ENCODE measurements at places on chromosomes 2 and 18.

DNA sequence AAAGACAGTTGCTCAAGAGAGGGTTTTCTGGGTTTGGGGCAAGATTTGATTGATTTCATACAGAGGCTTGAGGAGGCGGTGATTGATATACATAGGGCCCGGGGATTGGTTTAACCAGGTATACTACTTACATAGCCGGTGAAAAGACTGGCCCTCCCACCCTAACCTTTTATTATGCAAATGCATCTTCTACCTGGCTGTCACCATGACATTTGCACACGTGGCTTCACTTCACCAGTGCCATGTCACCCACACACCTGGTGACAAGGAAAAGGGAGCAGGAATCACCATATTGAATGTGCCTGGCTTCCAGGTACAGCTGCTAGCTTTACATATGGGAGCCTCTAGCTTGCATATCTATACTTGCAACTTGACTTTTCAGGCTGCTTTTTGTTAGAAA, 9.7 kb downstream of the ERMN start:
- no peak for DNase-seq

DNA sequence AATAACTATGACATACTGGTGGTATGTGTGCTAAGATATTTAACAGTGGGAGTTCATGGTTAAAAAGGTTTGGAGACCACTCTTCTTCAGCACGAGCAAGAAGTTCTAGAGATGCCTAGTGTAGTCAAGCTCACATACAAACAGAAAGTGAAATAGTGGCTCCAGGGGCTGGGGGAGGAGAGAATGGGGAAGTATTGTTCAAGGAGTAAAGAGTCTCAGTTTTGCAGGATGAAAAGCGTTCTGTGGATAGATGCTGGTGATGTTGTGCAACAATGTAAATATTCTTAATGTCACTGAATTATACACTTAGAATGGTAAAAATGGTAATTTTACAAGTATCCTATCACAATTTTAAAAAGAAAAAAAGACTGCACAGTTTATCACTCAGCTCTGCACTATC, 29.0 kb upstream of the EPAS1 start:
- DNase-seq: no peak

- DNase-seq: no peak
These were observed 82.0 kb downstream of the ZNF516 start for GRCh38 chr18:76412818-76413565.

- DNase-seq: no peak
These were observed 53.6 kb upstream of the ITGA6 start for GRCh38 chr2:172373766-172374165.

- no peak for DNase-seq
These were observed 431.3 kb downstream of the TSN start for GRCh38 chr2:122186761-122187222.

DNA sequence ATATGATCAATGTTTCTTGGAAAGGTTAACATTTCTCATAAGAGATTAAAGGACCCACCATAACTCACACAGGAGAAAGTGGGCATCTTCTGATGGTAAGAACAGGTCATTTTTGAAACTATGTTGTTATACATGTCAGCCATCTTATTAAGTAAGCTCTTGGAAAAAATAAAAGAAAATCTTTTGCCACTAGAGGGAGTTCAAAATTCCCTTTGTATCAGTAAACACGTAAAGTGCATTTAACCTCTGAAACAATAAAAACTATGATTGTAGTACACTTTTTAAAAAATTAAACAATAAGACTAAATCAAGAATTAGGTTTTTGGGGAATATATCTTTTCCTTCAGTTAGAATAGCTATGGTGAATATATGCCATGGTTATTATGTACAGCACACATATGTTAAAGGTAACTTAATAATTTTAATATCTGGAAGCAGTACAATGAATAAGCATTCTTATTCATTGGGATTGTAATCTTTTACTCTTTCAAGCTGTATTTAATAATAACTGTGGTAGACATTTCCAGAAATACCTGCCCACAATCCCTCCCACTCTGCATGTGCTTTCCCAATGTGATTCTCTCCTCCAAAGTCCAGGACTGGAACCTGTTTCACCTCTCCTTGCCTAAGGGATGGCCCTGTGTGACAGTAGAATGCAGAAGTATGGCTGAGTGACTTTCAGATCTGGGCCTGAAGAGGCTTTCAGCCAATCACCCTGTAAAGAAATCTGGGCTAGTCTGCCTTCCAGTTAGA, 64.2 kb downstream of the RBMS1 start:
- DNase-seq: no peak

DNA sequence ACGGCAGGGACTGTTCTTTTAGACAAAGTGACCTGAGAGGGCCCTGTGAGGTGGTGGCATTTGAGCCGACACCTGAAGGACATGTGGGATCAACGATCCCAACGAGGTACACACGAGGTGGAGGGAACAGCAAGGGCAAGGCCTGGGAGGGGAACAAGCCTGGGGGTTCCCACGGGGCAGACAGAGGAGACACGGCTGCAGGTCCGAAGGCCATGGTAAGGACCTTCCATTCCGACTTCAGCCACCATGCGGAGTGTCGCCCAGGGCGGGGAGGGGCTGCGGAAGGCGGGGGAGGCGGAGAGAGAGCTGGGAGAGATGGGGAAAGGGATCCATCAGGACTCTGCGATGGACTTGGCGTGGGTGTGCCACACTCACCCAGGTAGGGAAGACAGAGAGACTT, 151.8 kb downstream of the HDAC4 start:
- DNase-seq: no peak

- DNase-seq: no peak
These were observed 62.2 kb downstream of the OSBPL6 start for GRCh38 chr2:178256382-178257042.

GRCh38 chr2:126600742-126601141, 55.2 kb upstream of the GYPC start:
- no peak for DNase-seq

- DNase-seq: no peak
These were observed 143.7 kb downstream of the TPO start for GRCh38 chr2:1556776-1557466.

DNA sequence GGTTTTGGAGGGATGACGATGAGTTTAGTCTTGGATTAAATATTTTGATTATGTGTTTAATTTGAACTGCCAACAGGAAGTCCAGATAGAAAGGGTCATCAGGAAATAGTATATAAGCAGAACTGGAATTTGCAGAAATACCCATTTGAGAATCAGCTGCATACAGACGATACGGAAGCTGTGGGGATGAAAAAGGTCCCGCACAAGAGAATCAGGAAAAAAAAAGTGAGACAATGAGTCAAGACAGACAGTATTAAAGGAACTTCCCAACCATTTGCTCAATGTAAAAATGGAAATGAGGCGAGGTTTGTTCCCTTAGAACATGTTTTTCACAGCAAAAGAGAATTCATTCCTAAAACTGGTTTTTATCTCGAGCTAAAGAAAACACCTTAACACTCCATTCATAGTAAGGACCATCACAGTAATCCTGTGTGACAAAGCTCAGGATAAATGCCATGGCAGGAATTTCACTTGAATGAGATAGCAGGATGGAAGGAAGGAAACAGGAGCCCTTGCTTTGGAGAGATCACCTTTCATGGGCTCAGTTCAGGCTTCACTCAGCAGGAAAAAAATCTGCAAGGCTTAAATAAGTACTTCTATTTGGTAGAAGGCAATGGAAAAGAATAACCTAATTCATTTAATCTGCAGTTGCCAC, 29.3 kb downstream of the BCL2 start:
- DNase-seq: no peak

GRCh38 chr2:85277416-85278158, 50.2 kb downstream of the TGOLN2 start:
- DNase-seq: no peak

DNA sequence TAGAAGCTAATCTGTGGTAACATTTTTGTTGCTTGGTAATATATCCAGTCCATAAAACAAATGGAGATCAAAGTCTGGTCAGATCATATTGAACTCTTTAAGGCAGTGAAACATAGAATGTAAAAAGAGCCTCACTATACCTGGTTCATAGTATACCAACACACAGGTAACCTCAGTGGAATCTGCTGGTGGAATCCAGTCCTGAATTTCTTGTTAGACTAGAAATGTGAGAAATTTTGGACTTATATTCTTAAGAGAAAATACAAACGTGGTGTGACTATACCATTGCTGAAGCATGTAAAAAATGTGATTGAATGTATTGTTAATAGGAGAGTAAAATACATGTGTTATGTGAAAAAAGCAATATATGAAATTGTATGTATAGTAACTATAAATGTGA, 46.1 kb upstream of the GRHL1 start:
- DNase-seq: no peak

GRCh38 chr18:28136071-28136470, 40.9 kb downstream of the CDH2 start:
- DNase-seq: no peak

DNA sequence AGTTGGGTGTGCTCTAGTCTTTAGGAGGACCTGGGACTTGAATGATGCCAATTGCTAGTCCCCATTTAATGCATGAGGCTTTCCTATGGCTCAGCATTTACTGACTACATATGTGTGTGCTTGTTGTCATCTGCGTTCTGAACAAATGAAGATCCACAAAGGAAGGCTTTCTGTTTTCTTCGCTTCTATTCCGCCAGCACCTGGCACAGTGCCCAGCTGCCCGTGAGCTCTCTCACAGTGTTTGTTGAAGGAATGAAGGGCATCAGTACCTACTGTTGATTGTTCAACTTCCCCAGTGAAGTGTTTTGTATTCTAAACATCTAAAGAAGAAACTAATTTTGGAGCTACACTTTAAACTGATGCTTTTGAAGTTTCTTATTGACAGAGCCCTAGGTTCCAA, 122.4 kb upstream of the LINC00305 start:
- no peak for DNase-seq

GRCh38 chr18:48612917-48613316, 74.1 kb downstream of the CTIF start:
- DNase-seq: no peak

DNA sequence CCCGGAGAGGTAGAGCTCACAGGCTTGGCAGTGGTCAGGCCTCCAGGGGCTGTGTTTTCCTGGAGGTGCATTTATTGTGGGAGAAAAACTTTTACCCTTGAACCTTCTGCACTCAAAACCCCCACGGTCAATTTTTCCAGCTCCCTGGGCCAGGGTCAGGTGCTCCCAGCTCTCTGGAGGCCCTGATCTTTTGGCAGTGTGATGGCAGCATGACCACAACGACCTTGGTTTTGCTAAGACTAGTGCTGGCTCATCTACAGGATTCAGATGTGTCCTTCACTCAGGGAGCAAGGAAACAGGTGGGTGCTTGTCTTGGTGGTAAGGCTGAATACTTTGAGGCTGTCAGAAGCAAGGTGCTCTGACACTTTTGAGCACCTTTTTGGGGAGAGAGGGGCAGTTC, 92.3 kb downstream of the CCDC93 start:
- no peak for DNase-seq

- no peak for DNase-seq
These were observed 3.4 kb upstream of the RTP5 start for GRCh38 chr2:241865957-241866789.

DNA sequence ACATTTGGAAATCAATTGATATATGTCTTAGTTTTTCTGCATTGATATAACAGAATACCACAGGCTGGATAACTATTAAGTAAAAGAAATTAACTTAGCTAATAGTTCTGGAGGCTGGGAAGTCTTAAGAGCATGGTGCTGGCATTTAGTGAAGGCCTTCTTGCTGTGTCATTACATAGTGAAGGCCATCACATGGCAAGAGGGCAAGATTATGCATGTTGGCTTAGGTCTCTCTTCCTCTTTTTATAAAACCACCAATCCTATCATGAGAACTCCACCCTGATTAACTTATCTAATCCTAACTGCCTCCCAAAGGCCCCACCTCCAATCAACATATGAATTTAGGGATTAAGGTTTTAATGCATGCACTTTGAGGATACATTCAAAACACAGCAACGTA, 225.5 kb upstream of the VRK2 start:
- DNase-seq: no peak

DNA sequence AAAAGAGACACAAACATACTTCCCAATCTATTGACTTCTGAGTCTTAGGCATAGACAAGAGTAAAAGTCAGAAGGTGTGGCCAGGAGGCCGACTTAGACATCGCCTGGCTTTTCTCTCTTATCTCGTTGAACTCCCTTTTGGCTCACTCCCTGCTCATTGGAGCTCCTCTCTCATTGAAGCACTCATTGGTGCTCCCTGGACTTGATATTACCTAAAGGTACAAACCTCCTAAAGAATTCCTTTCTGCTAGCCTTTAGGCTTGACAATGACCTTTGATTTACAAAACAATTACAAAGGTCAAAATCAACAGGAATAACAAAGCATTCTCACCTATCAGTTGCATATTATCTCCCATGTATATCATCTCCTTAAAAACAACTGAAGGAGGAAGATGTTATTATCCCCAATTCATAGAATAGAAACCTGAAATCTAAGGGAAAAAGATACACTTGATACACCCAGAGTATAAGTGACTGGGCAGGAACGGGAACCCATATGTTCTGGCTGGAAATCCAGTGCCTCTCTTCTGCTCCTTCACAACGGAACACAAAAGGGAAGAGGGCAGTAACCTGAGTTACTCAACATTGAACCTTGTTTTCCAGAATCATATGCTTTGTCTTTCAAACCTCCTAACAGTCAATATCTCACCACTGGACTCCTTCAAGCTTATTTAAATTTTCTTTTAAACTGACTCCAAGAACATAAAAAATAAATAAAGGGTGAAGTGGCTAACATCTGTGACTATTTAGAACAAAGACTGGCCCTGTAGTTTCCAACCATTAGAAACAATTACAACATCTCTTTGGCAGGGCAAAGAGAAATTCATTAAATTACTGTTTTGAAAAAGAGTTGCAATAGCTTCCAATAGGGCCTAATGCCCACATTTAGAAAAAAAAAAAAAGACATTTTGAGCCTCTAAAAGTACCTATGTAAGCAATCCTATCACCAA, 1247.9 kb downstream of the LRP1B start:
- DNase-seq: no peak

DNA sequence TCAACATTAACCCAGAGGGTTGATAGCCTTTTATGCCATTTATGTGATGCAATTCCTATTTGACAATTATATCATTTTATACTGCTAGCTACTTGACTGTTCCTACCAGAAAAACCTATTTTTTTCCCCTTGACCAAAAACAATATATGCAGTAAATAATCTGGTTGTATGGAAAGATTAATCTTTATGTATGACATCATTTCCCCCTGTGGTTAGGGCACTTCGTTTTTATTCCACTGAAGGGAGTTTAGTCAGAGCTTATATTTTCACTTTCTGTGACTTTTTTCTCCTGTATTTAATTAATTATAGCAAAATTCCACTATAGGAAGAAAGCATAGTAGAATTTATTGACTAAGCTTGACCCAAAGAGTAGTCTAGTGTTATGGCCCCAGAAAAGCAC, 107.6 kb downstream of the HAUS1 start:
- DNase-seq: no peak
